ENCODE measurements at places on chromosomes 12 and 14.

DNA sequence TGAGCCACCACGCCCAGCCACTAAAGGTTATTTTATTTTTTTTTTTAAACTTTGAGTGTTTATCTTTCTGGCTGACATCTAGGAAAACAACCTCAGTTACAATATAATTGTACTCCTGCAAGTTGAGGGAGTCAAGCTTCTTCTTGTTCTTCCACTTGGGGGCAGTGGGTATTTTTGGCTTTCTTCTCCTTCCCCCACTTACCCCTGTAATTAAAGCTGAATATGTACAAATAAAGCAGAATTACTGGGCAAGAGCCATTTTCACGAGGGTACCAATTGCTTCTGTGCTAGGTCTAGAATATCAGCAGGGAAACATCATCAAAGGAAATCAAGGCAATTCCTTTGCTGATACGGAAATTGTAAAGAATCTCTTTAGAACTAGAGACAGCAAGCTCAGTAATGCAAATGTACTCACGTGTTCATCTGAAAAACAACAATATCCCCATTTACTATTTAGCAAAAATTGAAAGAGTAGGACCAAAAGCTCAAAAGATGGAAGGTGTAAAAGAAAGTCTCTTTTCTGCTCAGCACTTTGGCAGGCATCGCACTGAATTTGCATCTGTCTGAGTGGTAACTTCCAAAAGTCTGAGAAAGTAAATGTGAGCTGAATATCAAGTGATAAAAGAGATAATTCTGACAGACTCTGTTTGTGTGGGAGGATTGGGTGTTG, 72.8 kb downstream of the TAOK3 start:
- no peak for DNase-seq

GRCh38 chr14:71029236-71029781, 122.0 kb downstream of the PCNX1 start:
- no peak for DNase-seq

- DNase-seq = no peak
Measured at GRCh38 chr12:44358636-44359035, 517.5 kb downstream of the NELL2 start.

- no peak for DNase-seq
Measured at GRCh38 chr12:76943008-76943407, 64.2 kb upstream of the CSRP2 start.

GRCh38 chr14:102316338-102316742, 3.2 kb upstream of the ZNF839 start:
- DNase-seq = no peak

- DNase-seq = no peak
Measured at GRCh38 chr14:54377501-54377900, 19.3 kb upstream of the CDKN3 start.

DNA sequence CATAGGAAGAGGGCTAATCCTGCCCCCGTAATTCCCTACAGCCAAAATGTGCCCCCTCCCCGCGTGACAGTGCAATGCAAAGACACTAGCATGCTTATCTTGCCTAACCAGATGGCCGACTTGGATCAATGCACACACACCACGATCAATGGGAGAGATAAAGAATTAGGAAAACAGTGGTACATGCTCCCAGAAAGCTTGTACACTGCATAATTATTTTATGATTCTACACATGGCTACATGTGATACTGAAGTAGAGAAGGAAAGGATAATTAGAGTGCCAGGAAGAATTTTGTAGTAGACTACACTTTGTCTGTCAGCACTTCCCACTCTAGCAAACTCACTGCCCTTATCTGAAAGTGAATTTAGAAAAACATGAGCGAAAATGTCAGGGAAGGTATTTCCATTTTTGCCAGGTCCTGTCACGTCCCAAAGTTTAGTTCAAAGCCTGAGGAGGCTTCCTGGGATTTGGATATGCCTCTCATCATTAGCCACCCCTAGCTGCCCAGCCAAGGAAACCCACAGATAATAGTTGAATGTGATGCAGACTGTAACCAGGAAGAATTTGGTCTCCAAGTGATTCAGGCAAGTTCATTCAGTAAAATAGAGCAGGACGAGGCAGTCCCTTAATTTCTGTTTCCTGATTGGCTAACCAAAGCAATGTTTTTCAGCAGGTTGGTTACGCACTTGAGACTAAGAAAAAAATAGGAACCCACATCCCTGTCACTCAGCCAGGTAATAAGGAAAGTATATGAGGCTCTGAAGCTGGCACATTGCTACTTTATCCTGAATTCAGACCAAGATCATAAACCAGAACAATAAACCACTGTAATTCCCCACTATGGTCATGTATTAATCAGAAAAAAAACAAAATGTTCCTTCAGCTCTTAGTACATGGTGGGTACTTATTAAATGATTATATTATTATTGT, 199.6 kb upstream of the OTX2 start:
- DNase-seq = no peak

GRCh38 chr14:87199381-87199780, 793.6 kb downstream of the GALC start:
- DNase-seq = no peak

- DNase-seq = no peak
Measured at GRCh38 chr12:117847371-117847770, 121.4 kb downstream of the KSR2 start.

DNA sequence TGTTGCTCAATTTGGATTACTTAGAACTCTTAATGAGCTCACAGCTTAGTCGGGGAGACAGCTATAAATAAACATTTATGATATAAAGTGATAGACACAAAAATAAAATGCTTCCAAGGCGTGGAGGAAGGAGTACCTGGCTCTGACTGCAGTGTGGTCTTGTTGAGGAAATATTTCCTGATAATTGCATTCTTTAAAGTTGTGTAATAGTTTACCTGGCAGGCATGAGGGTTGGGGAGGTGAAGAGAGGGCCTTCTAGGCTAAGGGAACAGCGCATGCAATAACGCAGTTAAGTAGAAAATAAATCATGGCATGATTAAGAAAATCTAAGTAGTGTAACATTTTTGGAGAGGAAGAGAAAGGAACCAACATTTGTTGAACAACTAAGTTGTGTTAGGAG, 260.5 kb upstream of the ATP2B1 start:
- no peak for DNase-seq

GRCh38 chr14:94098326-94098992, 12.1 kb upstream of the IFI27 start:
- no peak for DNase-seq

- no peak for DNase-seq
Measured at GRCh38 chr14:91493169-91493568, 16.9 kb downstream of the PPP4R3A start.

GRCh38 chr12:52585946-52586345, 12.3 kb upstream of the KRT74 start:
- peak; percentile 13 for DNase-seq

DNA sequence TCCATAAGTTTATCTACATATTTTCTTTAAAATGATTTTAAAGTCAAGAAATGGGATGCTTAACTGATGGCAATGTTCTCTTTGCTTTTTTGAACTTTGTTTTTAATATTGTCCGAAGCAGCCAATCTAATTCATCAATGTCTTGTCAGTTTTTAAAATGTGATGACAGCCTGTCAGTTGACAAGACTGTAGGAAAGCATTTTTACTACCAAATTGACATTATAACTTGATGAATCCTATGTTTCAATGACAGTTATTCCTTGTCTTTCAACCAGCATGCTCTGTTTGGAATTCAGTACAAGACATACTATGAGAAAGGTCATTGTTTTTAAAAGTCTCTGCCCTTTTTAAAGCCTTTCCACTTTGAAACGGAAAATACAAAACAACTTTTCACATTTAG, 1073.2 kb downstream of the TMTC2 start:
- DNase-seq = no peak

DNA sequence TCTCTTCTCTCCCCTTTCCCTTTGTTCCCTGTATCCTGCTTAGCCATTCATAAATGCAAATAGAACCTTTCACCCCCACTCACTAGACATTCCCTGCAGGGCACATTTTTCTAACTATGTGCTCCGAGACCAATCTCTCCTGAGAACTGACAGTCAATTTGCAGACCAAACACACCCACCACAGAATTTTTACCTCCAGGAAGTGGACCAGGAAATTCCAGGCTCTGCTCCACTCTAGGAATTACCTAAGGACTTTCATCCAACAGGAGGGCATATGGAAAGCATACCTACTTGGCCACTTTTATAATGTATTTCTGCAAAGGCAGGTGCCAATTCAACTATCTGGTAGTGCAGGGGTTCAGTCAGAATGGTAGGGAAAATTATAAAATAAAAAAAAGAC, 8.9 kb upstream of the TAS2R46 start:
- no peak for DNase-seq

GRCh38 chr12:592024-592505, 71.2 kb downstream of the NINJ2 start:
- no peak for DNase-seq

- no peak for DNase-seq
Measured at GRCh38 chr14:99659333-99659741, 14.4 kb downstream of the HHIPL1 start.

GRCh38 chr14:78259831-78260230, 89.7 kb downstream of the NRXN3 start:
- DNase-seq = no peak

DNA sequence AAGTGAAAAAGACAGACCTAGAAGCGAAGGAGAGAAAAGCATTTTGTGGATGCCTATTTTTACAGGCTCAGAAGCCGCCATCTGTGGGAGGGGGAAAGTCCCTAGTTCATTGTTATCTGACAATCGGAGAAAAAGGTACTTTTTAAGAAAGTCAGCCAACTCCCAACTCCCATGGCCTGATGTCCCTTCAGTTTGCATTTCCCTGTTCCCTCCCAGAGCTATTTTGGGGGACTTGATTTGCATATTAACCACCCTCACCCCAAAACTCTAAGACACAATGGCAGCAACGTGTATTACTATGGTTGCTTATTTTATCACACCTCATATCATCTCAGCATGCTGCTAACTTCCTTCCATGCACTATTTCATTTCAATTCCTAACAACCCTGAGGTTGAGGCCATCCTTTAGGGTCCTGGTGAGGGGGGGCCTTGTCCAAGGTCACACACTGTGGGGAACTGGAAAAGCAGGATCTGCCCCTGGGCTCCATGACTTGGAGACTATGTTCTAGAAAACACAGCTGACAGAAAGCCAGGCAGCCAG, 18.7 kb downstream of the HVCN1 start:
- DNase-seq = peak; percentile 28

DNA sequence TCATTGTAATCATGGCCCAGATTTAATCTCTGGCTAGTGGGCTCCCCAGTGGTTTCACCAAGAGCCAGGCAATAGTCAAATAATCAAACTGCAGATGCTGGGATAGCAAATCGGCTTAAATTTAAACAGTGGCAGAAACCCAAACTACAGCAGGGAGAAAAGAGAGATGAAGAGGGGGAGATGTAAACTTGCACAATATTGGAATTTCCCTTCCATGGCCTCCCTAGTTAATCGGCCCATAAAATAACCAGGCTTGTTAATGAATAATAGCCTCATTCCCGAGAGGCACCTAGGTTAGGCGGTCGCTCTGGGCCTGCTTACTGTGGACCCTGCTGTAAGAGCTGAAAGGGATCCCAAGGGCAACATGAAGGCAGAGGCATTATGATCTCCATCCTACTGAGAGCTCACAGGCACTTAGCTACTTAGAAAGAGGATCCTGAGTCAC, 116.2 kb downstream of the NUAK1 start:
- no peak for DNase-seq

GRCh38 chr12:57483466-57483865, 3.8 kb upstream of the ARHGAP9 start:
- DNase-seq = no peak

DNA sequence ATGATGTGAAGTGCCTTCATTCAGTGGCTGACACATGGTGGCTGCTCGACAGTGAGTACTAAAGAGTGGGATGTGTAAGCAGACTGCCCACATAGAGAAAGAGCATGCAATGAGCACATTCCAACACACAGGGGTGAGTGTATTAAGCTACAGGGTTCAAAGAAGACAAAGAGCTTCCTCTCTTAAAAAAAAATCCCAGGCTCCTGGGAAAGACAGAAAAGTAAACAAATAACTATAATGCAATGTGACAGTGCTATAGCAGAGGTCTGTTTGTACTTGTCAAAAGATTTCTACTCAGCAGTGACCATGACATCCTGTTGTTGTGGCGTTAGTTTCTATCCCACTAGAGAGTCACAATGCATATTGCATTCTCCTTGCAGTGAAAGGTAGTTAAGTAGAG, 12.4 kb upstream of the PCNX1 start:
- no peak for DNase-seq

DNA sequence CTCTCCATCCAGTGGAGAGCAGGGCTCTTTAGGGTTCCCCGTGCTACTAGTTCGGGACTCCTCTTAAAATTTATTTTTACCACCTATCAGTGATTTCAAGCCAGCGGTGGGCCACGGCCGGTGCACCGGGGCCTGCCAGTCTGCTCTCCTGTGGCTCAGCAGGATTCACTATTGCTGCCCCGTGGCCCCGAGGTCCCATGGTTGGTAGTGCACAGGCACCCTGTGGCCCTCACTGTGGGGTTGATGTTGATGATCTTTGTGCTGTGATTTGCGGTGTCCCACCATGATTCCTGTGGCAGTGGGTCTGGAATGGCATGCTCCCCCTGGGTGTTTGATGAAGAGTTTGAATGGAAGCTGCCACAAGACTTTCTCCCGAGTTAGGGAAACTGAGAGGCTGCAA, 12.6 kb upstream of the MEG3 start:
- no peak for DNase-seq

DNA sequence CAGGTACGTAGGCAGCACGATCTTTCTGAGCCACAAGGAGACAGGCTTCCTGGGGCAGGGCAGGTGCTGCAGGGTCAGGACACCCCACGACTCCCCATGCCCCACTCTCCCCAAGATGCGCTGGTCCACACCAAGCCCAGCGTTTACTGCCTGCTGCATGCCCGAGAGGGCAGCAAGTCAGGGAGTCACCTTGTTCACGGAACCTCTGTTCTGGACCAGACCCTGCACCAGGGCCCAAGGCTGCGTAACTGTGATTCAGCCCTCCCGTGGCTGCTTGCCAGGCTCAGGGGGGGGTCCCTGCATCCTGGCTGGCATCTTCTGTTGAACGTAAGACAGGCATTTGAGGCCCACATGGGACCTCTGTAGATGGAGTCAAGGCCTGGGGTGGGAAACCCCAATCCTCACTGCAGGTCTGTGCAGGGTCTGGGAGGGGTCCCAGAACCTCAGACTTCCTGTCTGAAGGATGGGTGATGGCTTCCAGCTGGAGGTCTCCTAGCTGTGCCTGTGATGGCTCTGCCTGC, 228.6 kb upstream of the RTL1 start:
- DNase-seq = no peak

GRCh38 chr14:71536015-71536740, 396.1 kb upstream of the RGS6 start:
- no peak for DNase-seq

- no peak for DNase-seq
Measured at GRCh38 chr12:92859650-92860386, 69.3 kb downstream of the EEA1 start.

- DNase-seq = no peak
Measured at GRCh38 chr12:25115677-25116076, 79.3 kb downstream of the DNAI7 start.

- DNase-seq = no peak
Measured at GRCh38 chr12:66115071-66115600, 15.4 kb downstream of the LLPH start.

DNA sequence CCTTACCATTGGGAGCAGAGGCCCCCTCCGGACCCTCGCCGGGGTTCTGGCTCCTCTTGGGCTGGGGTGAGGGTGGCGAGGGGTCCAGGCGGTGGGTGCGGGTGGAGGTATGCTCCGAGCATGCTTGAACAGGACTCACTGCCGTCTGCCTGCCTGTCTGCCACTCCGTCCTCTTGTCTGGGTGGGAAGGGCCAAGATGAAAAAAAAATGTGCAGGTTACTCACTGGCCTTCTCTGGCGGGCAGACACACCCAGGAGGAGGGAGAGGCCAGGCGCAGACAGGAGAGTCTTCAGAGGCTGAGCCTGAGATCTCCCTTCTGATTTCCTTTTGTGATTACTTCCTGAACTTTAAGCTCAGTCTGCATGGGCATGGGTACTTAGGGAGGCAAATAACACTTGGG, 76.1 kb downstream of the STON2 start:
- no peak for DNase-seq
